ENCODE measurements at places on chromosomes 1 and 21. TPM values are rescaled to one million over a fixed set of nuclear protein-coding genes. Genes with fewer than 3 reads are reported as not detected.

The TRNP1 gene
- total RNA-seq, result 68.6 TPM

The TRMT1L gene
- 25.3 TPM for total RNA-seq

The SPRR5 gene
- total RNA-seq, result not detected

DNA sequence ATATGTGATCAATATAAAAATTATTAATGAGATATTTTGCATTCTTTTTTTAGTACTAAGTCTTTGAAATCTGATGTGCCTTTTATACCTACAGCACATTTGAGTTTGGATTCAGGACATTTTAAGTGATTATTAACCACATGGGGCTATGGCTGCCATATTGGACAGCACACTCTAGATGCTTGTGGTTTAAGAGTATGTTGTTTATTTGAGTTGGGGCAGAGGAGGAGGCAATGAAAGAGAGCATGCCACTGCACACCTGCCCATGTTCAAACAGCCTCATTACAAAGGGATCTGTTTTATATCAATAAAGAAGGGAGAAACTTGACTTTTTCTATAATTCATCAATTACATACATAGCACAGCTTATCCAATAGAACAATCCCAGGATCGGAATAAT lies 99.4 kb upstream of the EDEM3 start:
- no peak for DNase-seq

DNA sequence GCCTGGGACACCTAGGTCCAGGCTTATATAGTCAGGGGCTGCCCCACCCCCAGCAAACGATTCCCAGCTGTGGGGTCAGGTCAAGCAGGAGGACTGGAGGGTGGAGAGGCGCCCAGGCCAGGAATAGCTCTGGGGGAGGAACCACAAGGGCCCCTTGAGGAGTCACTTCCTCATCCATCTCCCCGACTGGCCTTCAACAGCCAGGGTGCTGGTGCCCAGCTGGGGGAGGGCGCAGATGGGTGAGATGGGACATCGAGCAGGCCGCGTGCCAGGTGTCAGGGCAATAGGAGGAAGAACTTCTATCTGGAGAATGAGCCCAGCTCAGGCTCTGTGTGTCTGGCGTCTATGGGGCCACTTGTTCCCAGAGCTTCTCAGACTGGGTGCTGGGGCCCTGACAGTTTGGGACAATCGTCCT lies 208 bp upstream of the MYBPH start:
- no peak for DNase-seq

- no peak for DNase-seq
These were observed 6.3 kb upstream of the FNBP1L start for GRCh38 chr1:93441589-93441988.

DNA sequence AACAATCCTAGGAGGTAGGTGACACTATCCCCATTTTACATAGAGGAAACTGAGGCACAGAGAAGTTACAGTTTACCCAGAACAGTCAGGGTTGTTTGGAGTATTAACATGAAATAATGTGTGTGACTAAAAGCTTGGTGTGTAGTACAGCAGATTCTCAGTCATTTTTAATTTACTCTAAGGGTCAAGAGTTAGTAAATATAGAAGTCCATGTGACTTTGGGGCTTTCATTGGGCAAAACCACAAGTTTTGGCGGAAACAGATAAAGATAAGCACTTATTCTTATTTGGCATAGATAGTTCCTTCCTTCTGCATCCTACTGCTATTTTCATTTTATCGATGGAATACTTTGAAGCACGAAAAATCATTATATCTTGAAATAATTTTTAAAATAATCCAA lies 128.5 kb downstream of the DNM3 start:
- DNase-seq, result no peak

DNA sequence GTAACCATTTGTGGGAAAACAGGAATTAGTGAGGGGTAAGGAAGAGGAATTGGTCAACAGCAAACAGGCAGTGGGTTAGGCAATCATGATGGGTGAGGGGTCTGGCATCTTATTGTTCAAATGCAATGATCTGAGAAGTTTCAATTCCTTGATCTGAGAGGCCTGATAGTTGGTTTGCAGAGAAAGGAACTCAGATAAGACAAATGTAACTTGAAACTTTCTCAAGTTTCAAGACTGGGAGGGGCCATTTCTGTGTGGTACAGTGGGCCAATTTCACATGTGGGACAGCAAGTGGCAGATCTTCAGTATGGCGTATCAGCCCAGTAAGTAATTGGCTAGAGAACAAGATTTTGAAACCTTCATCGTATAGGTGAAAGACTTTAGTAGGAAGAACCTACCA lies 102.5 kb downstream of the XPR1 start:
- no peak for DNase-seq

DNA sequence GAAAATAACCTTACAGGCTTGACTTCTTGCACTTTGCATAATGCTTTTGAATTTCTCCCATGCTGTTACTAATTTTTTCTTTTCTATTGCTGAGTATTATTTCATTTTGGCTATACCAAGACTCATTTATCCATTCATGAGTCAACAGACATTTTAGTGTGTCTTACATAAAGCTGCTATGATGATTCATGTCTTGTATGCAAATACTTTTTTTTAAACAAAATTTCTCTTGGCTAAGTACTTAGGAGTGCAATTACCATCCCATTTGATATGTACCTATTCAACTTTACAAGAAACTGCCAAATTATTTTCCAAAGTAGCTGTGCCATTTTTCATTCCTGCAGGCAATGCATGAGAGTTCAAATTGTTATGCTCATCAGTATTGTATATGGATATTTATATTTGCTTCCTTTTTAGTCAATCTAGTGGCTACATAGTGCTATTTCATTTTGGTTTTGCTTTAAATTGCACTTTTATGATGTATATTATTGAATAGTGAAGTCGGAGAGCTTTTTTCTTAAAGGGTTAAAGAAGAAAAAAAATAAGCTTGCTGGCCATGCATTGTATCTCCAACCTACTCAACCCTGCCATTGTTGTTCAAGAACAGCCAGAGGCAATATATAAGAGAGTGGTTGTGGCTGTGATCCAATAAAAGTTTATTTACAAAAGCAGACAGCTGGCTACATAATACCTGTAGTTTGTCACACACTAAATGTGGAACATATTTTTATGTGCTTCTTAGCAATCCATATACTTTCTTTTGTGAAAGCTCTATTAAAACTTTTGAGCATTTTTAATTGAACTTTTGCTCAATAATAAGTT lies 862.8 kb downstream of the KCNT2 start:
- DNase-seq, result peak; percentile 61

GRCh38 chr1:12063141-12064072 lies at the start of gene TNFRSF8:
TNFRSF8 (plus strand) TSS chr1:12063303; CDS start chr1:12063599, 296 bp downstream.
- DNase-seq, result peak; percentile 35

The DLGAP3 gene
- total RNA-seq, result not detected

The RGSL1 gene
- not detected for total RNA-seq

DNA sequence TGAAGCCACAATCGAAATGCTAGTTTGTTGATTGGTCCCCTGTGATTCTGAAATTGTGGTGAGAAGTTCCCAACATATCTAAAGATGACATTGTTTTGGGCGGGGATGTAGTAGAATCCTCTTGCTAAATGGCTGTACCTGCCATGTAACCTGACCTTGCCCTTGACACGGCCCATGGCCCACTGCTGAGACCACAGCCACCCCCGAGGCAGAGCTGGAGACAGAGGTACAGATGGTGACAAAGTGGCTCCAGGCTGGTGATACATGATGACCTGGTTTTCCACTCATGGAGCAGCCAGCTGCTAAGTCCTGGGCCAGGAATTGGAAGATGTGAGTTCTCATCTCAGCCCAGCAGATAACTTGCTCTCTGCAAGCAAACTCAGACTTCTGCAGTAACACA lies 226.5 kb downstream of the FOXD2 start:
- no peak for DNase-seq

DNA sequence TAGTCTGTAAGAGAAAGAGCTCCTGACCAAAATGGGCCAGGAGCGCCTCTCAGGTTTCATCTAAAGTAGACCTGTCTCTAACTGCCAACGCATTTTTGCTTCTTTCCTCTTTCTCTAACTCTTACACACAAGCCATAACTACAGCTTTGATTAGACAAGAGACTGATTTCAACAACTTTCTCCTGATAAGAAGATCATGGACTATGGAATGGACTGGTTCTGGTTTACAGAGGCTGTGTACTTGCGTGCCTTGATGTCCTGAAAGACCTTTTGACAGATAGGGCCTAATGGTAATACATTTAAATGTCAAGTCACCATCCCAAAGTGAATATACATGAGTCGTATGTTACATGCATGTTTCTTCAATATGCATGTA lies 3.7 kb upstream of the SETD4 start:
- no peak for DNase-seq

DNA sequence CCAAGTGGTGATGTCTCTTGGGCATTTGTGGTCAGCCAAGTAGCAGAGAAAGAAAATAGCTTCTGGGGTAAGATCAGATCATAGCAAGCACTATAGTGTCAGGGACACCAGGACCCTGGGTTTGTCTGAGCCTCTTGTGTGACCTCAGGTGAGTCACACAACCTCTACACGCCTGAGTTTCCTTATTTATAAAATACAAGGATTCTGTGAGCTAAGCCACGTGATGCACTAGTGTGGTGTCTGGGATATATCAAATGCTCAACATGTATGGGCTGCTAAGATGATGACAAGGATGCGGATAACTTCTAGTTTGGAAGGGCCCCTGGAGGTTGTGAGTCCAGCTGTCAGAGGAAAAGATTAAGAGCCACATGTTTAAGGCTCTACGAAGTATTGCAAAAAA lies 24.5 kb upstream of the ZNF436 start:
- peak; percentile 82 for DNase-seq

- no peak for DNase-seq
These were observed 4.6 kb downstream of the ZNF281 start for GRCh38 chr1:200405264-200405663.

DNA sequence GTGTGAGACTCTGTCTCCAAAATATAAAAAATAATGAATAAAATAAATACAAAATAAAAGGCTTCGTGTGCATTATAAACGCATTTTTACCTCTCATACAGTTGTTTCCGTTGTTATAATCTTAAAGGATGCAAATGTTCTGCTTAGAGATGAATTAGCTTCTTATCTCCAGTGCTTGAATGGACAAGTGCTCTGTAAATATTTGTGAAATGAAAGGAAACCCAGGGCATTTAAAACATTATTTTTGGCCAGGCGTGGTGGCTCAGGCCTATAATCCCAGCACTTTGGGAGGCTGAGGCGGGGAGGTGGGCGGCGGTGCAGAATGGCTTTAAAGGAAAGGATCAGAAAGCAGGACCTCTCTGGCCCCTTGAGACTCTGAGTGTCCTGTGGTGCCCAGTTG lies 94.5 kb downstream of the HUNK start:
- DNase-seq, result no peak

The PADI2 gene
- not detected for total RNA-seq

- peak; percentile 63 for DNase-seq
These were observed 15.7 kb downstream of the PATJ start for GRCh38 chr1:61757950-61758349.

The TINAGL1 gene
- 0.56 TPM for total RNA-seq

DNA sequence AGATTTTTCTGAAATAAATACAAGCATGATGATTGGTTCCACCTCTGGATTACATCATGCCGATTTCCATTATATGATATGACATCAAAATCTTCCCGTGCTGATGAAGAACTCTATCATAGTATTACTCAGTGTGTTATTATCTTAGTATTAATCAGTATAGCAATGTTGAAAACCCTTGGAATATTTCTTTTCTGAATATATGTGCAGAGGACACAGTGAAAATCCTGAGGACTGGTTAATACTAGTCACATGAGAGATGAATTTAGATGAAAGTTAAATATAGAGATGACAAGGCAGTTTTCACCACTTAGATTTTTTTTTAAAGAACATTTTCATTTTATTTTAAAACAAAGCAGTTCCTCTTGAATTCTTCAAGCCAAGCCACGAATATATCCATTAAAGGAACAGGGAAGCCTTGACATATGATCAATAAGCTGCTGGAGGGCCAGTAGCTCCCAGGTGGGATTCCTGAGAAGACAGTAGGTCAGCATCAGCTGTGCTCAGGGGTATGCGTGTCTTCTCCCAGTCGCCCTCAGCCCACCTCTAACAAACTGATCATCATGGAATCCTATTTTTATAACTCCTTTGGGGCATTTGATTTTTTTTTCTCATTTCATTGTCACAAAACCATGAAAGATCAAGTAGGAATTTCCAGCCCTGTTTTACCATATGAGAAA lies 56.2 kb upstream of the UBE2U start:
- DNase-seq, result no peak

- no peak for DNase-seq
These were observed 460.6 kb downstream of the DSCAM start for GRCh38 chr21:40386294-40386911.

DNA sequence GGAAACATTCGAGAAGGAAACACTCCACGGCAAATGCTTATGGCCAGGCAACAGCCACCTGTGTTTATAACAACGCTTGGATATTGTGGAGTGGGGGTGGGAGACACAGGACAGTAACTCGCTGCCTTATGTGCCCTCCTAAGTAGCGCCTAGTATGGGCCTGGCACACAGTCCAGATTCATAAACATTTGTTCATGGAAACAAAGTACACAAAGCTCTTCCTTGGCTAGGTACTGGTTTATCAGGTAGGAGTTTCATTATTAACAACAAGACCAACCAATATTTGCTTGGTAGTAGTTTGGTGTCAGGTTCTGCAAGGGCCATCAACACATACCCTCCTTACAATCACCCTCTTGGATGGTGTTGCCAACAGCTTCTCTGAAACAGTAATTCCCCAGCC lies 23.4 kb downstream of the TMCO4 start:
- DNase-seq, result no peak

The GUCA2B gene
- not detected for total RNA-seq

The METTL18 gene
- total RNA-seq, result 3.4 TPM

GRCh38 chr1:55503663-55504305 lies 288.6 kb upstream of the USP24 start:
- DNase-seq, result peak; percentile 83

The TAS1R1 gene
- total RNA-seq, result not detected

The ZNF691 gene
- total RNA-seq, result 15.3 TPM

- no peak for DNase-seq
These were observed 24.7 kb downstream of the SCYL3 start for GRCh38 chr1:169868978-169869377.

GRCh38 chr1:171220581-171221054 lies 27.7 kb upstream of the FMO1 start:
- peak; percentile 44 for DNase-seq

GRCh38 chr1:44220755-44221154 lies 7.5 kb downstream of the DMAP1 start:
- DNase-seq, result no peak

All from IMR-90 (cell line).